ENCODE measurements at places on chromosomes 6 and 20.

DNA sequence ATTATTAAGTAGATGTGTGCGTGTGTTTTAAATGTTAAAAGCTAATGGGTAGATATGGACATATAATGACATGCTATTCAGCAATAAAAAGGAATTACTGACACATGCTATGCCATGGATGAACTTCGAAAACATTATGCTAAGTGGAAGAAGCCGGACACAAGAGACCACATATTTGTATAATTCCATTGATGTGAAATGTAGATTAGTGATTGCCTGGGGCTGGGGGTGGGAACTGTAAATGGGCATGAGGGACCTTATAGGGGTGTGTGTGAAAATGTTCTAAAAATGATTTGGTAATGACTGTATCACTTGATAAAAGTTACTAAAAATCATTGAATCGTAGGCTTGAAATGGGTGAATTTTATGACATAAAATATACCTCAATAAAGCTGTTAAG, 104.5 kb upstream of the BEND3 start:
- no peak for DNase-seq

DNA sequence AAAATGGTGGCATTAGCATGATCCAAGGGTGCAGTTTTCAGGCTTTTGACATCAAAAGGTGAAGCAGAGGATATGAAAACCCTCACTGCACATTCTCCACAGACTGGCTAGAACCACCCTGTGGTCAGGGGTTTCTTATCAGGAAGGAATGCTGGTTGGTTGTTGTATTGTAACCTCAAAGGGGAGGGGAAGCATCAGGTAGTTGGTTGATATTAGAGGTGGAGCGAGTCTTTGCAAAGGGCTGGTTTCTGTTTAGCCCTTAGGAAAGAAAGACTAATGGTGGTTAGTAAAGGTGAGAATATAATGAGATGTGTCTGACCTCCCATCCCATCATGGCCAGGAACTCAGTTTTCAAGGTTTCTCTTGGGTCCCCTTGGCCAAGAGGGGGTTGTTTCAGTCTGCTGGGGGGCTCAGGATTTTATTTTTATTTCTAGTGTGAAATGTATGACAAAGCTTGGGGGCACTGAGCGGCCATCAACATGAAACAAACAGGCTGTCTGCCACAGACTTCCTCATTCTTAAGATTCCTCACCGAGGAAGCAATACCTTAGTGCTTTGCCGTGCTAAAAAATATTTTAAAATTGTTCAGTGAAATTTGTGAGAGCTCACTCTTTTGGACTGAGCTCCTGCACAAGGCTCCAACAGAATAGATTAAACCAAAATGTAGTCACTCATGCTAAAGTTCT, 47.5 kb upstream of the PROKR2 start:
- no peak for DNase-seq

GRCh38 chr6:102571236-102571908, 1177.9 kb downstream of the GRIK2 start:
- no peak for DNase-seq

GRCh38 chr6:56363796-56364430, 116.5 kb upstream of the COL21A1 start:
- DNase-seq, result no peak

Measured in stimulated activated CD4-positive, alpha-beta T cell treated with anti-CD3 and anti-CD28 coated beads, Interleukin-15, amount 100 ng/mL, for 1 hour (primary cell).